ENCODE measurements at places on chromosomes 4 and X.

GRCh38 chr4:1041147-1041935 is 29.9 kb downstream of the FGFRL1 start:
- DNase-seq: no peak

- DNase-seq: no peak
These were observed 136.9 kb upstream of the ZIC3 start for GRCh38 chrX:137428766-137429591.

GRCh38 chr4:99483636-99484035 is 27.2 kb upstream of the C4orf17 start:
- DNase-seq: no peak

- no peak for DNase-seq
These were observed 49.9 kb downstream of the FAM114A1 start for GRCh38 chr4:38917481-38918025.

GRCh38 chr4:98996056-98996764 is 689 bp downstream of the METAP1 start:
- peak; percentile 6 for DNase-seq

GRCh38 chr4:26459054-26459755 is 31.1 kb downstream of the CCKAR start:
- no peak for DNase-seq

DNA sequence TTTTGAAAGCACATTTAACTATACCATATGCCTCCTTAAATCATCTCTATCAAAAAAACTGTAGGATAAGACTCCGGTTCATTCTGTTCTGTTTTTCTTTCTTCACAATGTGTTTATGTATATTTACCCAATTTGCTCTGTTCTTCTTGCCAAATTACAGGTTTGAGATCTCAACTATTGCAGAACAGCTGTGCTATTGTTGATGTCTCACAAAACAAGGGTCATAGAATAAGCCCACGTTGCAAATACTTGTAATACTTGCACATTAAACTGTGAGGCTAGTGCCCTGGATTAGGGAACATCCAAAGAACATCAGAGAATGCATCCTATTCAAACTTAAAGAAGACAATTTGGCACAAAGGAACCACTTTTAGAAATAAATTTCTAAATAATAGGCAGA is 45.4 kb downstream of the ANTXR2 start:
- no peak for DNase-seq

GRCh38 chr4:74449571-74450297 is 4.8 kb downstream of the AREG start:
- no peak for DNase-seq

- no peak for DNase-seq
These were observed 396.4 kb upstream of the TRAM1L1 start for GRCh38 chr4:117481742-117482141.

DNA sequence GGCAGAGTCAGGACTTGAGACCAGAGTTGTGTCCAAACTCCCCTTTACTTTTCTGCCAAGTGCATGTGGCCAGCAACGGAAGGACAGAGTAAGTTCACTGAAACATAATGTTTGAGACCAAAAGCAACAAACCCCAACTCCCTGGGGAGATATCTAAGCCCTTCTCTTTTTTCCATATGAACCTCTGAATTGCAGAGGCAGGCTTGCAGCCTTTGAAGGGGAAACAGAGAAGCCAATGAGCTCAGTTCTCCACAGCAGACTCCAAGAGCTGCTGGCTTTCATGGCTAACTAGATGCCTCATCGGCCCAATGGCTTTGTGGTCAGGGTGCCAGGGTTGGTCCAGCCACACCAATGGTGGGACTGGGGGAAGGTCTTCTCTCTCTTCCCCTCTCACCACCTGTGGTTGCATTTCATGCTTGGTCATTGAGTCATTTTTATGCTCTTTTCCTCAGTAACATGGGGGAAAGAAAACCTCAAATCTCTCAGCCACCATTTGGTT is 34.0 kb downstream of the STARD8 start:
- no peak for DNase-seq

DNA sequence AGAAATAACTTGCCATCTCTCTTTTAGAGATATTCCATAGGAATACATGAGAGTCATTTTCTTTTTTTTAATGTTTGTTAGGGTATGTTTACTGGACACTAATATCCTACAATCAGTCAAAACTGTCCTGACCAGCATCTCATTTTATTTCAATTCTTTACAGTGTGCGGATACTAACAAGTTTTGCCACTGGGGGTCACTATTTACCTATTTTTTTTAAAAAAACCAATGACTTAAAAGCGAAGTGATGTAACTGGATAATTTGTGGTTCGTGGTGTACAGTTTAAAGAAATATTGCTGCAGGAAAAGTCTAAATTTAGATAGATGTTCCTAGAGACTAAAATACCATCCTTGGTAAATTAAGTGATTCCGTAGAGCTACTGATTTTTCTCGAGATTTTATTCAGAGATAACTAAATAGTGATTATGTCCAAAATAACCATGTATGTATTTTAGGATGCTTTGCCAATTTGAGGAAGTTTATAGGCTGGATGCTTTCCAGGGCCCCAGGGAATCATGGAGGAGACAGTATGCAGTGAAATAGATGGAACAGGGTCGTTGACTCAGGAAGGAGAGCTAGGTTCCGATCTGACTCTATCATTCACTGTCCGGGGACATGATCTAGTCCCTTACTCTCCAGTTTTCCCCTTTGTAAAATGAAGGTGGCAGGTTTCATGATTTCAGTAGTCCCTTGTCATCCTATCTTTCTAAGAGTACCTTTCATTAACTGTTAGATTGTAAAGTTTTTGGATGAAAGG is 34.0 kb upstream of the GNPDA2 start:
- no peak for DNase-seq

GRCh38 chrX:100274916-100275315 is 135.2 kb downstream of the PCDH19 start:
- no peak for DNase-seq

GRCh38 chr4:82688091-82688795 is 110.4 kb downstream of the SCD5 start:
- DNase-seq: no peak

DNA sequence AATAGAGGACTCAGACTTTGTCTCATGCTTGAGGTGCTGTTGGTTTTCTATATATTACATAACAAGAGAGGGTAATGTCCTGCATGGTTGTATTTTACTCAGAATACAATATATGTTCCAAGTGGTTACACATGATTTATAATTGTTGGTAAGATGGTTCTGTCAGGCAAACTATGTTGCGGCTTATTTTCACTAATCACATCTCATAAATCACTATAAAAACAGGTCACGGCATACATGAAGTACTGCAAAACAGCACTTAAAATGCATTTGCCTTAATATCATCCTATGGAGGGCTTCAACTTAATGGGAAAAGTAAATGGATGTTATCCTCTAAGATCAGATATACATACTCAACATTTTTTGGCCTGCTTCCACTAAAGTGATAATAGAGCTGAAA is 246.0 kb upstream of the ARSJ start:
- DNase-seq: no peak

- no peak for DNase-seq
These were observed 22.2 kb downstream of the CENPC start for GRCh38 chr4:67522851-67523671.

- DNase-seq: no peak
These were observed 40.9 kb upstream of the IL13RA2 start for GRCh38 chrX:115058276-115058675.

GRCh38 chr4:75565481-75565880 is 9.6 kb downstream of the ODAPH start:
- DNase-seq: no peak

DNA sequence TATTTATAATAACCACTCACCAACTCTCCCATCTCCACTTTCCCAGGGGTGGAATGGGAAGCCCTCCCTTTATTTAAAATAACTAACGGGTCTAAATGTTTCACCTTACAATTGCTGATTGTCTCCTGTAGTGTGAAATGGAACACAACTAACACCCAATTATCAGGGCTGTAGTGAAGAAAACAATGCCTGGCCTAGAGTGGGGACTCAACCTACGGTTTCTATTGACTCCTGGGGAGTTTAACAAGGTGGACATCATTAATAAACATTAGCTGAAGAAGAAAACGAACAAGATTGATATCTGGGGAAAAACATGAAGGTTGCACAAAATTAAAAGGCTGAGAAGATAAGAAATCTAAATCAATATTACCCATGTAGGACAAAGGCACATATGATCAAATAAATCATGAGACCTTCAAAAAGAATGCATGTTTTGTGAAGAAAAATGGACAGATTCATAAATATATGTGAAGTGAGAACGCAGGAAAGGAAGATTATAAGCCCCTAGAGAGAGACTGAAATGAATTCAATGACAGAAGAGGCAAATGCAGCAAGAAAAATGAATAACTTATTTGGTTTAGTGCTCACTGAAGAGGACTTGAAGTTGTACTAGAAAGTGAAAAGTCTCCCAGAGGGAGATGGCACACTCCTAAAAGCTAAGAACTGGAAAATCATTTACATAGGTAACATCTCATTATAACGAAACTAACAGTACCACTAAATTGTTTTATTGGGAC is 593.0 kb upstream of the AADAT start:
- no peak for DNase-seq

GRCh38 chr4:183887351-183887750 is 17.8 kb upstream of the STOX2 start:
- DNase-seq: no peak

- DNase-seq: no peak
These were observed 251.4 kb downstream of the COL25A1 start for GRCh38 chr4:109051054-109051453.

GRCh38 chr4:107050525-107051135 is 14.5 kb upstream of the DKK2 start:
- DNase-seq: no peak

Data from activated naive CD4-positive, alpha-beta T cell treated with Interleukin-2 at 50 U/mL for 16 hours (primary cell).